ENCODE measurements at places on chromosomes 2 and 18. TPM values are rescaled to one million over a fixed set of nuclear protein-coding genes. Genes with fewer than 3 reads are reported as not detected.
A peak's percentile ranks its signal among the peaks of the same experiment; 100 is the strongest.

- DNase-seq: no peak
- H3K4me1 ChIP-seq: peaks cover 7% of the 10 kb centered on the region
- H3K36me3 ChIP-seq: no peaks in the 10 kb centered on the region
- H3K4me3 ChIP-seq: no peak overlapping the region
- no peaks in the 10 kb centered on the region for H3K27me3 ChIP-seq
- no peak overlapping the region for H3K27ac ChIP-seq
These were observed 48.2 kb upstream of the HS6ST1 start for GRCh38 chr2:128366713-128367511.

- H3K4me1 ChIP-seq: no peaks in the 10 kb centered on the region
- no peak for DNase-seq
- no peak overlapping the region for H3K4me3 ChIP-seq
- H3K27ac ChIP-seq: no peak overlapping the region
- no peaks in the 10 kb centered on the region for H3K27me3 ChIP-seq
These were observed 23.5 kb upstream of the MTERF4 start for GRCh38 chr2:241125626-241126025.

GRCh38 chr2:143815082-143815481 lies 685.9 kb downstream of the ARHGAP15 start:
- no peaks in the 10 kb centered on the region for H3K36me3 ChIP-seq
- H3K4me3 ChIP-seq: no peak overlapping the region
- H3K4me1 ChIP-seq: no peaks in the 10 kb centered on the region
- no peak for DNase-seq
- no peaks in the 10 kb centered on the region for H3K27me3 ChIP-seq

- no peaks in the 10 kb centered on the region for H3K36me3 ChIP-seq
- H3K4me3 ChIP-seq: peak within 1 kb of the TSS; percentile 41
- peak within 1 kb of the TSS; percentile 58 for H3K27ac ChIP-seq
These were observed at the start of gene CYP27C1 for GRCh38 chr2:127220102-127220767. TSS of gene CYP27C1 (minus strand) at chr2:127220299. CDS start at chr2:127220270, 29 bp downstream.

GRCh38 chr2:20483194-20483895 lies 36.5 kb downstream of the RHOB start:
- no peaks in the 10 kb centered on the region for H3K36me3 ChIP-seq
- no peaks in the 10 kb centered on the region for H3K27me3 ChIP-seq
- no peak for DNase-seq

DNA sequence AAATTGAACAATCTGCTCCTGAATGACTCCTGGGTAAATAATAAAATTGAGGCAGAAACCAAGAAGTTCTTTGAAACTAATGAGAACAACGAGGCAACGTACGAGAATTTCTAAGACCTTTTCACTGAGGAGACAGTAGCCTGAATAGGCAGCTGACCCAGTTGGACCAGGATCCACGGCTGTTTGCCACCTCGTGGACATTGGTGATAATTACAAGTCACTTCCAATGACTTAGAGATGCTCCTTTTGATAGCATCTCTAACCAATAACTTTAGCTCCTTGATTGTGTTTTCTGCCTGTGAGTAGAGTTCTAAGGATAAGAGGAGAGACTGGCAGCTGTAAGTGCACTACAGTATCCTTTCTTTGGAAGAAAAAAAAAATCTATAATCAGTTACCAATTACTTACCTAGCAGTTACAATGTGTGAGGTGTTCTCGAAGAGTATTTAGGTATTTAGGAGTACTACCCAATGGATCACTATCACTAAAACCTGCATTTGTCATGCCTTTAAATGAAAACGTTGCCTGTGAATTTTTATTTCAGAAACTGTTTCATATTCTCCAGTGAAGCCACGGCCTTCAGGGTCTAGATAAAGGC lies 31.3 kb upstream of the CNTNAP5 start:
- H3K36me3 ChIP-seq: no peaks in the 10 kb centered on the region
- H3K27me3 ChIP-seq: no peaks in the 10 kb centered on the region
- no peaks in the 10 kb centered on the region for H3K4me1 ChIP-seq
- no peak overlapping the region for H3K27ac ChIP-seq
- DNase-seq: peak; percentile 36

DNA sequence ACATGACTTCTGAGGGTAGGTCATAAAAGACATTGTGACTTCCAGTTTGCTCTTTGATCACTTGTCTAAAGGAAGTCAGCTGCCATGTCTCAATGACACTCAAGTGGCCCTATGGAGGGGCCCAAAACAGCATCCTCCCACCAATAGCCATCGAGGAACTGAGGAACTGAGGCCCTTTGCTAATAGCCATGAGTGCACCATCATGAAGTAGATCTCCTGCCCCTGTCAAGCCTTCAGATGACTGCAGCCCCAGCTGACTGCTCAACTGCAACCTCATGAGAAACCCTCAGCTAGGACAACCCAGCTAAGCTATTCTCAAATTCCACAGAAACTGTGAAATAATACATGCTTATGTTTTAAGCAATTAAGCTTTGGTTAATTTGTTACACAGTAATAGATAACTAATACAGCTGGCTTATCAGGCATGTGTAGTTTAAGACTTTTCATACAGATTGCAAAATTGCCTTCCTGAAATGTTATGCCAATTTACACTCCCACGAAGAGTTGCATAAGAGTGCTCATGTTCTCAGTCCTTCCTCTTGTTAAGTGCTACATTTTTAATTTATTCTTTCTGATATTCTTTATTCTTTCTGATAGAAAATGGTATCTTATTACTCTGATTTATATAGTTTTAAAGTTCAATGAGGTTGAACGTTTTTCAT lies 105.6 kb upstream of the NDUFV2 start:
- no peaks in the 10 kb centered on the region for H3K36me3 ChIP-seq
- H3K27me3 ChIP-seq: no peaks in the 10 kb centered on the region
- no peaks in the 10 kb centered on the region for H3K4me1 ChIP-seq
- H3K4me3 ChIP-seq: no peak overlapping the region

- no peak overlapping the region for H3K4me3 ChIP-seq
- no peaks in the 10 kb centered on the region for H3K27me3 ChIP-seq
- DNase-seq: no peak
These were observed 59.4 kb downstream of the RNF152 start for GRCh38 chr18:61833387-61833786.

- no peaks in the 10 kb centered on the region for H3K36me3 ChIP-seq
- no peak overlapping the region for H3K4me3 ChIP-seq
- H3K27ac ChIP-seq: no peak overlapping the region
- H3K4me1 ChIP-seq: no peaks in the 10 kb centered on the region
- no peaks in the 10 kb centered on the region for H3K27me3 ChIP-seq
These were observed 6.6 kb upstream of the STEAP3 start for GRCh38 chr2:119216994-119217393.

GRCh38 chr2:47277187-47277586 lies 122.1 kb upstream of the STPG4 start:
- no peak overlapping the region for H3K27ac ChIP-seq
- no peaks in the 10 kb centered on the region for H3K36me3 ChIP-seq
- no peak overlapping the region for H3K4me3 ChIP-seq
- no peak for DNase-seq

DNA sequence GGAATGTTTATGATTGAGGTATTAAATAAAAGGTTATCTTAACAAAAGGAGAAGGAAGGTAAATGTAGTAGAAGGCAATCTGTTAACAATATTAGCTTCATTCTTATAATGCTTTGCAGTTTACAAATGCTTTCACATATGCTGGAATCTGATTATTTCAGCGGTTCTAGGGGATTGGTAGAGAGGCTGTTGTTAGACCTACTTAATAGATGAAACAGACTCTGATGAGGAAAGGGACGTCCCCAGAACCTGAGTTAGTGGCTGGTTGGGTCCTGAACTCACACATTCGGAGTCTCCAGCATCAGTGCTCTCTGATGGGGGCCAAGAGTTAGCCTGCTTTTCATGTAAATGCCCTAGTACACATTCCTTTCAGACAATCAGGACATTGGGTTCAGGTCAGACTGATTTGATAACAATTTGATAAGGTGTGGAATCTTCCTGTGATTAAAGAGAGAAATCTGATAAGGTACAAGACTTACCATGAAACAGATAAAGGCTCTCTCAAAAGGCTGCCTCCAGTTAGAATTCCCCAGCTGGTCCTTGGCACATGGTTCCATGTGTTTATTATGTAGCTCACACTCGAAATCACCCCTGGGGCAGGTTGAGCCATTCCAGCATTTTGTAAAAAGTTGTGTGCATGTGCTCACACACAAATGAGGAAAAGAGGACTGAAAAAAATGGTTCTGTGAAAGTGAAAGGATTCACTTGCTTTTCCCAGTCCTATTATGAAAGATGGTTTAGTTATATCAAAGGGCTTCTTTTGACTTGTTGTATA lies 103.1 kb downstream of the GPD2 start:
- peaks cover 4% of the 10 kb centered on the region for H3K36me3 ChIP-seq
- H3K4me3 ChIP-seq: no peak overlapping the region
- H3K27me3 ChIP-seq: no peaks in the 10 kb centered on the region
- H3K27ac ChIP-seq: peak overlapping the region; percentile 4
- DNase-seq: no peak
- H3K4me1 ChIP-seq: peaks cover 5% of the 10 kb centered on the region

- no peaks in the 10 kb centered on the region for H3K4me1 ChIP-seq
- no peak for DNase-seq
- H3K27me3 ChIP-seq: no peaks in the 10 kb centered on the region
- no peak overlapping the region for H3K4me3 ChIP-seq
These were observed 42.0 kb downstream of the SLC4A5 start for GRCh38 chr2:74301262-74301661.

GRCh38 chr18:43870626-43871025 lies 593.3 kb upstream of the SYT4 start:
- no peaks in the 10 kb centered on the region for H3K36me3 ChIP-seq
- DNase-seq: no peak
- H3K4me1 ChIP-seq: no peaks in the 10 kb centered on the region
- H3K4me3 ChIP-seq: no peak overlapping the region
- H3K27ac ChIP-seq: no peak overlapping the region

- no peaks in the 10 kb centered on the region for H3K27me3 ChIP-seq
- no peak overlapping the region for H3K27ac ChIP-seq
- H3K36me3 ChIP-seq: no peaks in the 10 kb centered on the region
- H3K4me3 ChIP-seq: no peak overlapping the region
These were observed 51.7 kb upstream of the MYL1 start for GRCh38 chr2:210366675-210367080.

DNA sequence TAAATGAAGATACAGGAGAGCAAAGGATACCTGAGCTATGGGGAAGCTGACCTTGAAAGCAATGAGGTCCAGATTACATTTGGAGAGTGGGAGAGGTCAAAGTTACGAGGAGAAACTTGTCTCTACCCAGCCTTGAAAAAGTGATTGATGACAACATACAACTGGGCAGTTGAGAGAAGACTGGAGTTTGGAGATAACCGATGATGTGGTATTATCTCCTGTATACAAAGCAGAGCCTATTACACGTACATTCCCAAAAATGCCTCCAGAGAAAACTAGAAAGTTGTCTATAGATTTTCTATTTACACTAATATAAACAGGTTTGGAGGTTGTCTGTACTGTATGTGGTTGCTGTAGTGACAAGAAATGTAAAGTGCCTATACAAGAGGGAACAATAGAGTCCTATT lies 28.3 kb downstream of the ARL5A start:
- H3K27ac ChIP-seq: no peak overlapping the region
- H3K27me3 ChIP-seq: no peaks in the 10 kb centered on the region
- peaks cover 2% of the 10 kb centered on the region for H3K36me3 ChIP-seq
- no peaks in the 10 kb centered on the region for H3K4me1 ChIP-seq

GRCh38 chr18:48805826-48806535 lies 144.8 kb downstream of the SMAD7 start:
- peaks cover 34% of the 10 kb centered on the region for H3K4me1 ChIP-seq
- no peak overlapping the region for H3K27ac ChIP-seq
- H3K4me3 ChIP-seq: no peak overlapping the region
- no peak for DNase-seq
- H3K27me3 ChIP-seq: no peaks in the 10 kb centered on the region

Gene CPS1
- polyA plus RNA-seq: 64.0 TPM

Gene NTSR2
- polyA plus RNA-seq: not detected

Gene EPB41L3
- 167 TPM for polyA plus RNA-seq

Gene DBI
- polyA plus RNA-seq: 1,006 TPM

Gene KCNIP3
- 2.6 TPM for polyA plus RNA-seq

Gene COL6A3
- polyA plus RNA-seq: 0.89 TPM

Gene PAX8
- 1.2 TPM for polyA plus RNA-seq

Gene HOXD4
- 0.97 TPM for polyA plus RNA-seq

Gene C18orf63
- polyA plus RNA-seq: not detected

Gene AFF3
- polyA plus RNA-seq: 3.2 TPM

Gene NT5C1B
- 0.78 TPM for polyA plus RNA-seq

Gene DCC
- 0.03 TPM for polyA plus RNA-seq

Gene ASB18
- polyA plus RNA-seq: not detected

Gene GALNT13
- polyA plus RNA-seq: not detected

Measured in small intestine (tissue), 16 donors.